ENCODE measurements at places on chromosomes 6 and 20.

DNA sequence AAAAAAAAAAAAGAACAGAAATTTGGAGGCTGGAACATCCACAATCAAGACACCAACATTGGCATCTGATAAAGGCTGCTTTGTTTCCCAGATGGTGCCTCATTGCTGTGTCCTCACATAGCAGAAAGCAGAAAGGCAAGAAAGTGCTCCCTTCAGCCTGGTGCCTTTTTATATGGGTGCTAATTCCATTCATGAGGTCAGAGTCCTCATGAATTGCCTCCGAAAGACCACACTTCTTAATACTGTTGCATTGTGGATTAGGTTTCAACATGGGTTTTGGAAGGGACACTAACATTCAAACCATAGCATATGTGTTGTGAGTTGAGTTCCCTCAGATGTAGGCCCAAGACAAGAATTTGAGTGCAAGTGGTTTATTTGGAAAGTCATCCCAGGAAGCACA is 8.0 kb upstream of the C20orf202 start:
- DNase-seq: no peak

GRCh38 chr6:16743664-16744210 is 17.5 kb downstream of the ATXN1 start:
- DNase-seq: no peak

GRCh38 chr20:12928755-12929401 is 79.9 kb upstream of the SPTLC3 start:
- no peak for DNase-seq

DNA sequence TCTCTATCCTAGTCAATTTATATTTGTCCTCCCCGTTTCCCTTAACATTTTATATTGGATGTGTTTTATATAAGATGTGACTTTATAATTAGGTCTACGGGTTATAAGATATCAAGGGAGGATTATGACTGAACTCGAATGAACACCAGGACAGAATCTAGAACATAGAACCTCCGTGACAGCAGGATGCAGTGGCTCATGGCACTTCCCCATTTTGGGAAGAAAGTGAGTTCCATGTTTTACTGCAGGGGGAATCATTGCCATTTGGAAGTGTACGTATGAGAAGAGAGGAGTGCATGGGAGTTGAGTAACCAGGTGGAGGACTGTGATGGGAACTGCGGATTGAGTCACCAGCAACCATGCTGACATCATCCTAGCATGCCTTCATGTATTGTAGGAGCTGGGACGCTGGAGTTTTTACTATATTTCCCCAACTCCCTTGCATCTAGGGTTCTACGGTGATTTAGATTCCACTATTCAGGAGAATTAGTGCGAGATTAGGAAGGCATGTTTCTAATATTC is 56.1 kb upstream of the FOXC1 start:
- no peak for DNase-seq
